Karpas-422 (cell line): ENCODE measurements at places on chromosomes 1 and 21.

- no peak for DNase-seq
Measured at GRCh38 chr1:202683029-202683428, 27.2 kb downstream of the SYT2 start.

DNA sequence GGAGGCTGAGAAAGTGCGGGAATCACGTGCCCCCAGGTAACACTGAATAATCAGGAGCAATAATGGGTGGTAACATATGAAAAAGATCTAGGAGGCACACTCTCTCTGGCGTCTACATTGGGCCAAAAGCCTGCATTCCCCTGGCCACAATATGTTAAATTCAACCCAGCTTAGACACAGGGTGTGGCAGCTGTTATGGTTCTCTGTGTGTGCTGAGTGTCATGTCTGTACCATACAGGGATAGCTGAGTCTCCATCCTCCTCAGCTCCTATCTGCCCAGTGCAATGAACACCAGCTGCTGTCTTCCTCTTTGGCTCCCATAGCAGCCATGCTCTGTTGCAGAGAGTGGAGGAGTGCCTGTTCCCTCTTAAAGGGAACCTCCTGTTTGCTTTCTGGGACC is 14.3 kb downstream of the S100A11 start:
- no peak for DNase-seq

GRCh38 chr21:33419538-33420123 is 16.4 kb downstream of the IFNGR2 start:
- no peak for DNase-seq

DNA sequence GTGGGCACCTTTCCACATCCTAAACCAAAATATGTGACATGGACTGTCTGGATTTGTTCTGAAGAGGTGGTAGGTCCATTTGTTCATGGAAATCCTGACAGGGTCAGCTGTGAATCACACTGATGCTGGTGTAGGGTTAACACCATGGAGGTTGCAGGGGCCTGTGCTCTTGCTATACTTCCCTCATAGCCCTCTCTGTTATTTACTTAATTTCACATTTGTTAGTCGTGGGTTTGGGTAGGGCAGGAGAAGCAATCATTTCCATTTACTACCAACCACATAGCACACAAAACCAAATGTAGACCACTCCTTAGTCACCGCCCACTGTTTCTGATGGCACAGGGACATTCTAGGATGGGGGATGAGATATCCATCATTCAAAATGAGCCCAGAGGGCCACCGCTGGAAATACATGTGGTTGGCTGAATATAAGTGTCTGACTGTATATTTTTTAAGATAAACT is 61.8 kb upstream of the POU2F1 start:
- peak; percentile 7 for DNase-seq

GRCh38 chr1:20078171-20078651 is 8.2 kb downstream of the PLA2G5 start:
- peak; percentile 44 for DNase-seq

DNA sequence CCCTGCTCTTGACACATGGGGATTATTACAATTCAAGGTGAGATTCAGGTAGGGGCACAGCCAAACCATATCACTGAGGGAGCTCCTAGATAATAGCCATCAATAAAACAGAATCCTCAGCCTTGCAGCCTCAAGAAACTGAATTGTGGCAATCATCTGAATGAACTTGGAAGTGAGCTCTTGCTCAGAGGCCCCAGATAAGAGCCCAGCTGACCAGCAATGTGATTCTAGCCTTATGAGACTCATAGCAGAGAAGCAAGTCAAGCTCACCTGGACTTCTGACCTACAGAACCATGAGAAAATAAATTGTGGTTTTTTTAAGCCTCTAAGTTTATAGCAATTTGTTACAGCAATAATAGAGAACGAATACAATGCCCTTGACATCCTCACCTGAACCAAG is 302.5 kb downstream of the LTN1 start:
- no peak for DNase-seq

DNA sequence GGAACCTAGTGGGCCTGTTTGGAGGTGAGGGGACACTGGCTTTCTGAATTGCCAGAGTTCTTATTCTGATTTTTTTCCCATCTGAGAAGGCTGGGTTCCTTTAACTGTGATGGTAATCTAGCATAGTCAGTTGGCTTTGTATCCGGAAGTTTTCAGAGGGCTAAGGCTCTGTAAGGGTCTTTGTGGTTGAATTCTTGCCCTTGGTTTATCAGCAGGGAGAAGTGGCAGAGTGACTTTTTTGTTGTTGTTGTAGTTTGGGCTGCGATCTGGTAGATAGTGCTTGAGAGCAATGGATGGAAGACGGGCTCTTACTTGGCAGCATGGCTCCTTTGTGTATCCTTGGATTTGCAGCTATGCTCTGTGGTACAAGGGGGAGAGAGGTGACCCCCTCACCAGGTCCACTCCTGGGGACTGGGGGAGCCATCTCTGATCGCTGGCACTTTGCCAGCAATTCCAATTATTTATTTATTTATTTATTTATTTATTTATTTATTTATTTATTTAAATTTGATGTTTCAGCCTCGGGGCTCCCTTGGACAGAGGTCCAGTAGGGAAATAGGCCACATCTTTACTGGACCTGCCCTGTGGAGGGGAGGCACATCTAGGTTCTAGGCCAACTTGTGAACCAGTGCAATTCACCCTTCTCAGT is 18.5 kb downstream of the TCP10L start:
- no peak for DNase-seq

GRCh38 chr1:191869790-191870312 is 288.4 kb upstream of the RGS18 start:
- no peak for DNase-seq

DNA sequence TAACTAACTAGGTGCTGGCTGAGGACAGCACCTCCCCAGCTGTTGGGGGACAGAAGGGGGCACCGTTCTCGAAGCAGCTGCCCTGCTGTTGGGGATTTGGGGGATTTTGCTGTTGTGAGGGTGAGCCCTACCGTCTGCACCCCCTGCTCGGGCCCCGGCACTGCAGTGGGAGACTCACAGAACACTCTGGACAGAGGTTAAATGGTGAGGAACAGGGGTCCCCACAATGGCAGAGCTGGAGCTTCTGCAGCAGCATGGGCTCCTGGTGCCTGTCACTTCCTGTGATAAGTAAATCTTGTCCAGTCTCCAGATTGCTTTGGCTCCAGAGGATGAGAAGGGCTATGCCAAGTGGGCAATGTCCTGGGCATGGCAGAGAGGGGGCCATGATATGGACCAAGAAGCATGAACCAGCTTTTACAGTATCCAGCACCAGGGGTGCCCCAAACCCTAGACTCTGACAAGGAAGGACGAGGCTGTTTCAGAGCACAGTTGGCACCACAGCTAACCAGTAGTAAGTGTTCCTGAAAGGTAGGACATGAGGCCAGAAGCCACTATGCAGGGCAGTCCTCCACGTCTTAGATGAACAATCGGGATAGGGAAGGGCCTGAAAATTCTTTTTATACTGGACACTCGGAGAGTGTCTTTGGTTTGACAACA is 365.1 kb upstream of the VAMP3 start:
- no peak for DNase-seq

DNA sequence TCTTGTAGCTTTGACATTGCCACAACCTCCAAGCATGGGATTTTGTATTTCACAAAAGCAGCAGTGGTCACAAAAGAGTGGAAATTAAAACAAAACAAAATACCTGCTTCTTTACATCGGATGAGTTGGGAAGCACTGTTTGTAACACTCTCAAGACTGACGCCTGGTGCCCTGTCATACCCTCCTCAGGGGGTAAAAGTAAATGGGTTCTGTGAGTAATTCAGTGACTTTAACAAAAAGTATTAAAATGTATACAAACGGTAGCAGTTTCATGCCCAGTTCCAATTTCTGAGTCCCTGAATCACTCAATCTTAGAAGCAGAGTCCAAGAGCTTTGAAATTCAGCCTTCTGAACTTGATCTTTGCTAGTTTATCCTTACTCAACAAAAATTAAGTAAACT is 152.5 kb downstream of the TIAM1 start:
- no peak for DNase-seq

DNA sequence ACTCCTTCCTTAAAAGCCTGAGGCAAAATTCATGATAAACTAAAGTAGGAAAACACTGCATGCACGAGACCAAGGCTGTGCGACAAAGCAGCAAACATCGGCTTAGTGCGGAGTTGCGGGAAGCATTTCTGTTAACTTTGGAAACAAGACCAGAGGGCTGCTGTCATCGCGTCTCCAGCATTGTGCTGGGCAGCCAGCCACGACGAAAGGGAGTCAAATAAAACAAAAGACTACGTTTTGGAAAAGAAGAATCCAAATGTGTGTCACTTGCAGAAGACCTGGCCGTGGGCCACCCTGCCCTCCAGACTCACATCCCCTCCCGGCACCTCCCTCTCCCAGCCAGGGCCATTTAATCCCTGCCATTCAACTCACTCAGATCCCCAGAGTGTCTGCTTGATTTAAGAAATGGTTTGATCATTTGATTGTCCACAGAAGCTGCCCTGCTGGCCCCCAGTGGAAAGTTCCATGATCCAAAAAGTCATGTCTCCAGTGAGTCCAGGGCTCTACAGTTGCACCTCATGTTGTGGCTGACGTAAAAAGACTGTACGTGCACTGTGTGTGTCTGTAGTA is 2.4 kb upstream of the KRTAP10-11 start:
- DNase-seq, result no peak

- peak; percentile 87 for DNase-seq
Measured at GRCh38 chr1:202998836-202999750, 8.1 kb upstream of the TMEM183A start.

DNA sequence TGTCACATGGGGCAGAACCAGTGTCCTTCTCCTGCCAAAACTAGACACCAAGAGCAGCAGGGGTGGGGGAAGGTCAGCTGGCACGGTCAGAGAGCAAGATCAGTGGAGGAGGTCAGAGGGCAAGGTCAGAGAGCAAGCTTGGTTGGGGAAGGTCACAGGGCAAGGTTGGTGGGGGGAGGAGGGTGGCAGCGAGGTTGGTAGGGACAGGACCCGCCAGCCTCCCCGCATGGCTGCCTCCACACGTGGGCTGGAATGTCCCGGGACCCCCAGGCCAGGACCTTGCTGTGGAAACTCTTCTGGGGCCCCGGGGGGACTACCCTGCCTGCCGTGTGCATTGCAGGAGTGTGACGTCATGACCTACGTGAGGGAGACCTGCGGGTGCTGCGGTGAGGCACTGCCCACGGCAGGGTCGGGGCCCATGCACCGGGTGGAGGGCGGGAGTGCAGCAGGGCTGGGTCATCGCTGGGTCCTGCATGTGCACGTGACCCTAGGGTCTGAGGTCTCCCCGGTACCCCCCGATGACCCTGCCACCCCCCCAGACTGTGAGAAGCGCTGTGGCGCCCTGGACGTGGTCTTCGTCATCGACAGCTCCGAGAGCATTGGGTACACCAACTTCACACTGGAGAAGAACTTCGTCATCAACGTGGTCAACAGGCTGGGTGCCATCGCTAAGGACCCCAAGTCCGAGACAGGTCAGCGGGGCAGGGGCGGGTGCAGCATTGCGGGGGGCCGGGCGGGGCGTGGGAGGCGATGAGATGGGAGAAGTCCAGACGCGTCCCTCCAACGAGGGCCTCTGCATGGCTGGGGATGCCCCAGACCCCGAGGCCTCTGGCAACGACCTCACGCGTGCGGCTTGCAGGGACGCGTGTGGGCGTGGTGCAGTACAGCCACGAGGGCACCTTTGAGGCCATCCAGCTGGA is 27.3 kb downstream of the COL6A2 start:
- DNase-seq, result no peak
